ENCODE measurements at places on chromosomes 3 and 15.
A peak's percentile ranks its signal among the peaks of the same experiment; 100 is the strongest.

- DNase-seq = no peak
These were observed 101.6 kb upstream of the TNIK start for GRCh38 chr3:171561596-171562323.

DNA sequence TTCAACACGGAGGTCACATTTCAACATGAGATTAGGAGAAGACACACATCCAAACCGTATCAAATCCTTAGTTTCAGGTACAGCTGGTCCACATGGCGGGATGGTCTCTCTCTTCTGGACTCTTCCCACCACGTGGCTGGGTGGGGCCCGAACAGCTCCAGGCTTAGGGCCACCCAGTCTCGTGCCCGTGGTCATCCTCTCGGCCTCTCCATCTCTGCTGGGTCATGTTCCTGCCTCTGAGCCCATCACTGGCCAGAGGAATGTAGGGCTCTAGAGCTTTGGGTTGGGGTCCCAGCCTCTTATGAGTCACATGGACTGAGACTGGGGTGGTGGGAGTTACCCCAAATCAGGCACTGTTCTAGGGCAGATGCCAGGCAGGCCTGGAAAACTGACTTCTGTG lies 12.2 kb downstream of the SYNM start:
- DNase-seq = no peak

GRCh38 chr15:62649793-62650420 lies 392.6 kb upstream of the TPM1 start:
- DNase-seq = no peak

- DNase-seq = peak; percentile 14
These were observed 99.5 kb upstream of the FAM98B start for GRCh38 chr15:38354315-38354929.

GRCh38 chr3:134018406-134018805 lies 11.3 kb downstream of the SLCO2A1 start:
- no peak for DNase-seq

- DNase-seq = no peak
These were observed 333.3 kb downstream of the GRM7 start for GRCh38 chr3:7194071-7194835.

DNA sequence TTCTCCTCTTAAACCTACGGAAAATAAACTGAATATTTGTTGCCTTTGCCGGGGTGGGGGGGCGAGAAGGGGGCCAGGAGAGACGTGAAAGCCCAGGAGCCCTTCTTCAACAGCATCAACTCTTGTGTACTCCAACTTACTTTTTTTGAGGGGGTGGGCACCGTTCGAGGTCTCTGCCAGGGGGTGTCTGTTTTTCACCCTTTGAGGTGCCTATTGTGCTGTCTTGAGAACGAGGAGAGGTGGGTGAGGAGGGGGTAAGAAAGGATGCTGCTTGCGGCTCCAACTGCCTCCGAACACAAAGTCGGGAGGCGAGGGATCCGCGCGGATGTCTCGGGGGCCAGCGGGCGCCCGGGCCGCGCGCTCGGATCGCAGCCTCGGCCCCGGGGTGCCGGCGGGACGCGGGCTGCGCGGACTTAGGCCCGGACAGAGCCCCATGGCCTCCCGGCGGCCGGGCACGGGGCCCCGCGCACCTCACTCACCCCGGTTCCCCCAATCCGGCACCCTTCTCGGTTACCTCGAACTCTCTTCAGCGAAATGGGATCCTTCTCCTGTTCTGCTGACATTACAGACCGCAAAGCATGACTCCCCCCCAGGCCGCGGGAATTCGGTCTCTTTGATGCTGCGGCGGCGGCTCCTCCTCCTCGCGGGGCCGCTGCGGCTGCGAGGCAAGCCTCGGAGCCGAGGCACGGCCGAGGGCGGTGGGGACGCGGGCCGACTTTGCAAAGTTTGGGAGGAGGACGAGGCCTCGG lies 650 bp downstream of the PYGO1 start:
- no peak for DNase-seq

DNA sequence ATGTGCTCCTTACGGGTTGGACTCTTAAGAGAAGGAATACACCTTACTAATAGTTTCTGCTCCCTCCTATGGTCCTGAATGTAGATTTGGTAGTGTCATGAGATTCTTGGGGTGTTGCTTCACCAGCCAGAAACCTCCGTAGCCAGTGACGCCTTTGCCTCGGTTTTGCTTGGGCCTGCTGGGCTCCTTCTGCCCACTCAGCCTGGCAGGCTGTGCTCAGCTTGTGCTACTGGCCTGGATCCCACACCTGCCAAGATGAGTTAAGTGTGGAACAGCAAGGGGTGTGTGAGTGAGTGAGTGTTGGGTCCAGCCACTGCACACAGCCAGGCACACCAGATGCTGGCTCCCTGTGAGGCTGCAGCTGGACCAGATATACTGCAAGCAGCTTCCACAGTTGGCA lies 560.1 kb downstream of the NLGN1 start:
- no peak for DNase-seq

DNA sequence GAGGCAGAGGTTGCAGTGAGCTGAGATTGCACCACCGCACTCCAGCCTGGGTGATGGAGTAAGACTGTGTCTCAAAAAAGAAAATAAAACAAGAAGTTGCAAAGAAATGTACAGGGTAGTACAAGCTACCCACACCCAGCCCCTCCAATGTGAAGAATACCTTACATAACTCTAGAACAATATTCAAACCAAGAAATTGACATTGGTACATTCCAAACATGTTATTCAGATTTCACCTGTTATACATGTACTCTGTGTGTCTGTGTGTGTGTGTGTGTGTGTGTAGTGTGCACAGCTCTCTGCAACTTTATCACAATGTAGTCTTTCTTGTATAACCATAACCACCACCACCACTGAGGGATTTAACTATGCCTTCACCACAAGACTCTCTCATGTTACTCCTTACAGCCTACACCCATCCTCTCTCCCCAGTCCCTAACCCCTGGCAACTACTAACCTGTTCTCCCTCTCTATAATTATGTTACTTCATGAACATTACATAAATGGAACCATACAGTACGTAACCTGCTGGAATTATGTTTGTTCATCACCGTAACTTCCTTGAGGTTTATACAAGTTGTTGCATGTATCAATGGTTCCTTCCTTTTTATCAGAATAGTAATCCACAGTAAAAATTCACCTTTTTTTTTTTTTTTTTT lies 16.2 kb upstream of the TJP1 start:
- no peak for DNase-seq

DNA sequence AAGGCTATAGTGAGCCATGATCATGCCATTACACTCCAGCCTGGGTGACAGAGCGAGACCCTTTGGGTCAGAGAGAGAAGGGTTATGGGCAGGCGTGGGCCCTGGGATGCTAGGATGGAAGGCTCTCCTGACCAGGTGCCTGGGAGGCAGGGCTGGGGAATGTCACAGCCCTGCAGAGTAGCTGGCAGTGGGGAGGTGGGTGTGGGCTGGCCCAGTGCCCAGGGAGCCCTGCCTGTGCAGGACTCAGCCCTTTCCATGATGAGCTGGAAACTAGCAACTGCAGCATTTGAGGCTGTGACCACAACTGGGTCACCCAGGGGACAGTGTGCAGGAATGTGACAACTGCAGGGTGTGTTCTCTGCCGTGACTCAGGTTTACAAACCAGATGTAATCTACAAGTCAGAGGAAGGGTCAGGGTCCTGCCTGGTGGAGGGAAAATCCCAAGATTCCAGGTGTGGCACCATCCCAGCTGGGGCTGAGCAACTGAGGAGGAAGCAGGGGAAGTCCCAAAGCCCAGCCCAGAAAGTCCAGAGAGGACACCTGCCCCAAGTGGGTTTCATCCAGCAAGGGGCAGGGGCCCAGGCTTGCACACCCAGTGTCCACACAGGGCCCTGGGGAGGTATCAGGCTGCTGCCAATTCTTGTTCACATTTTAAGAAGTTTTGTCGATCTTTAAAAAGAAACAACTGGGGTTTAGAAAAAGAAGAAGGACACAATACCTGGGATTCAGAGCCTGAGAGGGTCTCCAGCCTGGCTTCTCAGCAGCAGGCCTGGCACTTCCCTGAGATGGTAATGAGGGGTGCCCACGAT lies 45.5 kb downstream of the SLC28A1 start:
- no peak for DNase-seq

DNA sequence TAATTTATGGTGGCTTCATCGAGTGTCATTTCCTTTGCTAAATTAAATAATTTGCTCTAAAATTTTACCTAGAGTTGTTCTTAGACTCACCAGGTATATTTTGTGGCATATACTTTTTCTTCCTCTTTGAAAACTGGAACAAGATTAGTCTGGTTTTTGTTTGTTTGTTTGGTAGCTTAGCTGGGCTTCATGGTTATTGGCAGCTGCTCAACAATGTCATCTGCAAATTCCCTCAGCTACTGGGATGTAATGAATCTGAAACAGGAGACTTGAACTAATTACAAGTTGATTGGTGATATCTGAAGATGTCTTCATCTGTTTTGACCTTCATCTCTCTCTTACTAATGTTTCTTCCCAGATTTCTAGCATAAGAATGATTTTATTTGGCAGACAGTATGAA lies 270.5 kb upstream of the P2RY1 start:
- DNase-seq = no peak

GRCh38 chr3:171789759-171790505 lies 20.4 kb downstream of the PLD1 start:
- no peak for DNase-seq

DNA sequence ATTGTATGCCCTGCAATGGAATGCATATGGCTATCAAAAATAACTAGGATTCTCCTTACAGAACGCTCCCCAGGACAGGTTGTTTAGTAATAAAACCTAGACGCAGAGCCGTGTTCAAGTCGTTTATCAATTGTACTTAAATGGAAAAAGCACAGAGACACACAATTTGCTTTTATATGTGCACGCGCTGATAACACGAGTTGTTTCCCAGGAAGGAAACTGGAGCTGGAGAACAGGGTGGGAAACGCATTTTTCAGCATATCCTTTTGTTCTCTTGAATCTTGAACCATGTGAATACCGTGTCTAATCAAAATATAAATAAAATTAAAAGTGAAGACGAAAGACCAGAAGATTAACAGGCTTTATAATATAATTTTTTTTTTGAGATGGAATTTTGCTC lies 3.6 kb upstream of the ANPEP start:
- no peak for DNase-seq

DNA sequence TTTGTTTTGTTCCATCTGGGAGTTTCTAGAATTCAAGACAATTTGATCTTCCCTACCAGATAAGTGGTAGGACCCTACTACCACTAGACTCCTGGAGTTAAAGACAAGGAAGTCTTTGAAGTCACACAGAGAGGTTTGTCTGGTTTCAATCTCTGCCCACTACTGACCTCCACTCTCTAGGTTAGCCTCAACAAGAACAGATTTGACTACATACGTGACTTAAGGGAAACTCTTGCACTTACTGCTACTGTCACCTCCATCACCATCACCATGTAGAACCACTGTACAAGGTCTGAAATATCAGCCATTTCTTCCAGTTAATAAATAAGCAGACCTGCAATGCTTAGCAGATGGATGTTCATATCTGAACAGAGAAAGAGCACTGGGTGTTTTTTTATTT lies 148.3 kb upstream of the ARHGEF26 start:
- DNase-seq = no peak

DNA sequence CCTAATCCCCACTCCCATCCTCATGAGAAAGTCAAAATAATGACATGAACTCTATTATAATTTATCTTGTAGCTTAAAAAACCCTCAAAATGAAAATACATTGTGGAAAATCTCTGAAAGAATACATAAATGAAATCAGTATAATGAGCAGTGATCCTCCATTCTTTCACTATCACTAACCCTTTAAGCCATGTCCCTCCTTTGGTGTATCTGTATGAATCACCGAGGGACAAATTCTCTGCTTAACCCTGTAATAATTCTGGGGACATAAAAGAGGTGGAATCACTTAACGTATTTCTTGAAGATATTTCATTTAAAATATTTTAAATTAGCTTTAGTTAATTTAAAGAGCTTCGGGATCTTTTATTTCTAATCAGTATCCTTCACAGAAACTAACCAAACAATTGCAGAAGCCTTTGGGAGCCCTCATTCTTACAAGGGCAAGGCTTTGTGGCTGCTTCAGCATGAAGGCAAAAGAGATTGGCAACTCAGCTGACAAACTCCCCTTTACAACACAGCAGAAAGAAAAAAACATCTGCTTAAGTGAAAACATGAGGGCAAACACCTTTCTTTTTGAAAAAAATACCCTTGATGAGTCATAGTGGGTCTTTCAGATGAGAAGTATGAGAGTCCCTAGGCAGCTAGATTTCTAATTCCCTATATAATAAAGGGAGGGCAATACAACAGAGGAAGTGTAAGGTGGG lies 44.0 kb upstream of the ALCAM start:
- DNase-seq = no peak

GRCh38 chr3:42037318-42037945 lies 53.7 kb upstream of the TRAK1 start:
- DNase-seq = no peak

DNA sequence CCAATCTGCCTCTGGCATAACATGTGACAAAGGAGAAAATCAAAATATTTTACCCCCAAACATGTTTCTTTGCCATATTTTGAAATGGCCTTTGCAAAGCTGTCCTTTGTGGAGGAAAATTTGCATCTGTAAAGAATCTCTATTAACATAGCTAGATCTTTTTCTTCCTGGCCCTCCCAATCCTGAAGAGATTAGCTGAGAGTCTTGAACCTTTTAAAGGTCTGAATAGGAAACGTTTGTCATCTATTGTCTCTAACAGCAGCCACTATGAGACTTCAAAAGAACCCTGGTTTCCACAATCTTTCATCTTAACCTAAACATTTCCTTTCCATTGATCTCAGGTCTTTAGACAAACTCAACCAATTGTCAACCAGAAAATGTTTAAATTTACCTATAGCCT lies 520.9 kb upstream of the TGFBR2 start:
- no peak for DNase-seq

DNA sequence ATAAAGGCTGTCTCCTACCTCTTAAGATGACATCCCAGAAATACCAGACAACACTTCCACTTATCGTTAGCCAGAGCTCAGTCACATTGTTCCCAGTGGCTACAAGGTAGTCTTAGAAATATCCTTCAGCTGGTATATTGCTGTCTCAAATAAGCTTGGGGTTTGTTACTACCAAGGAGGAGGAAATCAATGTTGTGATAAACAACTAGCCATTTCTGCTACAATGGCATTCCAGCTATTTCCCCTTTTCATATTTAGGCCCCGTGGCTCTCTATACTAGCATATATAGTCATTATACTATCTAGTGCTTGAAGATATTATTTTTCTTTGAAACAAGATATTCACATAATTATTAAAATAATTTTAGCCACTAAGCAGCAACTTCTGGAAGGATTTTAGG lies 56.5 kb downstream of the VPS8 start:
- no peak for DNase-seq

DNA sequence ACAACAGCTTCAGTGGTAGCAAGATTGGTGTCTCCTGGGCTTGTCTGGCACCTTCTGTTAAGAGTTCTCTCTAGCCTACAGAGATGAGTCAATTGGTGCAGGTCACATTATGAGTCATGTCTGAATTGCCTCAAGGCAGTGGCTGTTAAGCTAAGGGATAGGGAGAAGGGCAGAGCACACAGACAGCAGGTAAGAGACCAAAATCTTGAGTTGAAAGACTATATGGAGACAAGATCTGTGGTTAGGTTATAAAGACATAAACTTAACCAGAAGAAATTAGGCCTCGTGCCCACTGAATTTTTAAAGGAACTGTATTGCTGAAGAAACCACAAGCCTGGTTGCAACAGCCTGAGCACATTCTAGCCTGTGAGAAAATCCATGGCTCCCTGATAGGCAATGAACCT lies 19.2 kb upstream of the KPNA1 start:
- DNase-seq = no peak

GRCh38 chr3:117479095-117479494 lies 769.5 kb downstream of the TUSC7 start:
- DNase-seq = no peak
